ENCODE measurements at places on chromosomes 6 and 20.
A peak's percentile ranks its signal among the peaks of the same experiment; 100 is the strongest.

- DNase-seq = no peak
Observed at GRCh38 chr6:151409679-151410078, 18.3 kb upstream of the ZBTB2 start.

- no peak for DNase-seq
Observed at GRCh38 chr6:15879371-15880261, 216.8 kb upstream of the DTNBP1 start.

DNA sequence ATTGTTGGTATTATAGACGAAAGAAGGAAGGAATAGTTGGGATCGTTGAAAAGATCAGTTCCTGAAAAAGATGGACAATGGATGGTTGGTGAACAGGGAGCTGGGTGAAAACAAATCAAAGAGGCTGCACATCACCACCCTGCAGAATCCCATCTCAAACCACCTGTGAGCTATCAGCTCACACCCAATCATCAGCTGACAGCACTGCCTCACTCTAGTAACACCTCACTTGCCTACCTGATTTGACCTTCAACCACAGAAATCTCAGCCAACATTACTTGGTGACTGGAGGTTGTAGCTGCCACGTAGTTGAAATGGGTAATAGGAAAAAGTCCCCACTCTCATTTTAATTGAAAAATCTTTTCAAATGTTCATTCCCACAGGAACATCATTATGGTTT lies 101.8 kb upstream of the DST start:
- no peak for DNase-seq

DNA sequence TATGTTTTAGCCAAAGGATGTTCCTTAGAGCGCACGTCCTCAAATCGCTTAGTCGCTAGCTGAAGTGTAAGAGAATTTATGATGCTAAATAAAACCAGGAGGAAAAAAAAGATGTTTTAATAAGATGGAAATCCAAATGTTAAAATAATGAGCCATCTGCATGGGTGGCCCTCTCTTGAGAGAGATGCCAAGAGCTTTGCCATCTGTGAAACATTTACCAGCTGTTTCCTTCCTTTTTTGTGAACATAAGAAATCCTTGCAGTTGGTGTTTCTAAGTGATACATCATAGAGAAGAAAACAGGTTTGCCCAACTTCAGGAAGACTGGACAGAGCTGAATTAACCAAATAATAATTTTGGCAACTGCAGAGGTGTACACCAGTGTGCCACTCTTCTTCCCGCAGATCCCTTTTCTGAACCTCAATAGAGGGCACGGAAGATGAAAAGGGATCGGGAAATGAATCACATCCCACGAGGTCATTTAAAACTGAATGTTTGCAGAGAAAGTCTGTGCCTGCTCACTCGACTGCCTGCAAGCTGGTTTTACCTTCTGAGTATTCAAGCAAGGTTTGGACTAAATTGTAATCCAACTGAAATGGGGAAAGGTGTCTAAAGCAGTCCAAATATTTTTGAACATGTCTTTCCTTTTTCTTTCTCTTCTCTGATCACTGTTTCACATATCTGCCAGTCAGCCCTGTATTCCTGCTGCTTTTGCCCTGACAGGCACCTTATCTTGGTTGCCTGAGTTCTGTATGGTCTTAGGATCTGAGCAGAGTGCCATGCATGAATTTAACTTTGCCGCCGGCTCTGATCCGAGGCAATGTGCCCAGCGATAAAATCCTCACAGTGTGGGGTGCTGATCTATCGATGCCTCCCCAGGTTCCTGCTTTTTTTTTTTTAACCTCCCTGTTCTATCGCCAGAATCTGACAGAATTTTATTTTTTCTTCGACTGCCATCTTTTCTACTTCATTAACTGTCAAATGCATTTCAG lies 35.5 kb upstream of the TSHZ2 start:
- DNase-seq = no peak

GRCh38 chr6:112682071-112682470 lies 334.9 kb downstream of the RFPL4B start:
- no peak for DNase-seq

GRCh38 chr6:124022641-124023040 lies 219.0 kb downstream of the NKAIN2 start:
- DNase-seq = no peak

- DNase-seq = no peak
Observed at GRCh38 chr20:24461848-24462247, 7.6 kb upstream of the SYNDIG1 start.

DNA sequence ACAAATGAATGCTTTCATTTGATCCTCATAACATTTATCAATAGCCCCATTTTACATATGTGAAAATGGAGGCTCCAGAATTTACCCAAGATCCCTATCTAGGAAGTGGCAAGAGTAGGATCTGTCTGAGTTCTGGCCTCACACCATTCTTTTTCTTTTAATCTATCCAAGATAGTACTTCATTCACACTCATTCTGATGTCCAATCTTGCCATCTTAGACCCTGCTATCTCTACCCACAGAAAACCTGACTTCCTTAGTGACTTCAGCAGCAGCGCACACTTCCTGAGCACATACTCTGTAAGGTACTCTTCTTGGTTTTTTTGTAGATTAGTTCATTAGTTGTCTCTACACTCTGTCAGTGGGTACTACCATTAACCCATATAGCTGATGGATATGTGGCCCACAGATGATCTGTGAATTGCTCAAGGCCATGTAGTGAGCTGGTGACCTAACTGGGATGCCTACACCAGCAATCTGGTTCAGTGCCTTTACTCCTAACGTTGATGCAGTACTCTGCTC lies 36.3 kb downstream of the COX4I2 start:
- DNase-seq = peak; percentile 26

DNA sequence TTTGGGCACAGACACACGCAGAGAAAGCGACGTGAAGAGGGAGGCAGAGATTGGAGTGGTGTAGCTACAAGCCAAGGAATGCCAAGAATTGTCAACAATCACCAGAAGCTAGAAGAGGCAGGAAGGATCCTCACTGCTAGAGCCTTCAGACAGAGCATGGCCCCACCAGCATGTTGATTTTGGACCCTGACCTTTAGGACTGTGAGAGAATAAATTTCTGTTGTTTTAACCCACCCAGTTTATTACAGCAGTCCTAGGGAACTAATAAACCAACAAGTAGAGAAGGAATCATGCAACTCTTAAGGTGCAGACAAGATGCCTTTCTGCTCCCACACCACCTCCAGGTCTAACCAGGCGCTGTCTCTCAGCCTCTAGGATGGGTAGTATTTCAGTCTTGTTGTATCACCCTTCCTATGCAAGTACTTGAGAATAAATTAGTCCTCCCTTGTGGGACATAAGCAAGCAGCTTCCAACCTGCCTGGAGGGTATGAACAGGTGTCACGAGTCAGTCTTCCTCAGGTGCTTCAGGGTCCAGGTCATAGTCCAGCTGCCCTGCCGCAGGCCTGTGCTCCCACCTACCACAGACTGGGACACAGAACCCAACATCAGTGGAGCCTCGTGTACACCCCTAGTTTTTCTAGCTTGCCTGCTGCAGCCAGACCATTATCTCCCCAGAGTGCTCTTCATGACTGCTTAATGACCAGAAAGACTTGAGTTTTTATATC lies 46.4 kb upstream of the CCN2 start:
- no peak for DNase-seq

GRCh38 chr6:140663772-140664171 lies 1289.3 kb upstream of the CITED2 start:
- DNase-seq = no peak

GRCh38 chr6:76876922-76877553 lies 586.3 kb downstream of the HTR1B start:
- no peak for DNase-seq
